ENCODE measurements at places on chromosomes 5 and 9.
A peak's percentile ranks its signal among the peaks of the same experiment; 100 is the strongest.

GRCh38 chr5:76245590-76245989, 157.5 kb upstream of the IQGAP2 start:
- DNase-seq: no peak

DNA sequence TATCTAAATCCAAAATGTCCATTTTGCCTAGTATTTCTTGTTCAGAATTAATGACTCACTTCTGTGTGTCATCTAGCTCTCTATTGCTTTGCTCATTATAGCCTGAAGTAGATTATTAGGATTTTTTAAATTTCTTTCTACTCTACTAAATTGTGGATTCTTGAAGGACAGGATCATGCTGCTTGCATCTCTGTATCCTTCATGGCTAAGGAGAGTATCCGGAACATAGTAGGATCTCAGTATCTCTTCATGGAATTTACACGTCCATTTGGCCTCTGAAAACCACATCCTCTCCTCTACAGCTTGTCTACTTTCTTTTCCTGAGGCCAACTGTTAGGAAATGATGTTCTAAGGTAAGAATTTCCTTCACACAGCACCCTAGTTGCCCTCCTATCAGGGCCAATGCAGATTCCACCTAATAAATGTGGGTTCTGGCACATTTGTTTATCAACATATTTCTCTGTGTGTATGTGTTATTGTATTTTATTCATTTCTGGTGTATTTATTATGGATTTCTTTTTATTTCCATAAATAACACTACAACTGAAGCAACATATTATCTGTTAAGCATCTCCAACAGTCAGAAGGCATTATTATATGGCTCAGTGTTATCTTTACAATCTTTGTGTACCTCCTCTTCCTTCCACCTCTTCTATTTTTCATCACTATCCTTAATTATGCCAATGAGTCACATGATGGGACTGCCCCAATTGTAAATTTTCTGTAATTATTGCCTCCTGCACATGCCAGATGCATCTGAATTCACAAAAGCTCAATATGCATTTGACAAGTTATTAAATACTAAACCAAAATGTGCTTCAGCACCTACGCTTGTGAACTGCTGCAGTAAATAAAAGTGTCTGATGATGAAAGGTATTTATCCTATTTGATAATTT, 557.8 kb upstream of the TLE4 start:
- peak; percentile 32 for DNase-seq

DNA sequence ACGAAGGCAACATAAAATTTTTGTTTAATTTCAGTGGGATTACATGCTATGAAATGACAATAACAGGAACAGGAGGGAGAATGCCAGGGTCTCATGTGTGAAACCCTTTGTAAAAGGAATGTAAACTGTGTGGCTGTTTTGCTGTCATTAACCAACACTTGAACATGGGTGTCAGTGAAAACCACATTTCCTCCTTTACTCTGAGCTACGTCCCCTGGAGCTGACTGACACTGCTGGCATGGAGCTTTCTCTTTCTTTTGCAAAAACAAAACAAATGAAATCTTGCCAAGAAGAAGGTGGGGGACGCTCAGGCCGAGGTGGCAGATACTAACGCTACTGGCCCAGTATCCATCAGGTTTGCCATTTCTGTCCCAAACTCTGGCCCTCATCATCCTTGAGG, 121.4 kb downstream of the DMRT2 start:
- no peak for DNase-seq

GRCh38 chr9:70805949-70806348, 315.5 kb downstream of the TRPM3 start:
- DNase-seq: no peak

DNA sequence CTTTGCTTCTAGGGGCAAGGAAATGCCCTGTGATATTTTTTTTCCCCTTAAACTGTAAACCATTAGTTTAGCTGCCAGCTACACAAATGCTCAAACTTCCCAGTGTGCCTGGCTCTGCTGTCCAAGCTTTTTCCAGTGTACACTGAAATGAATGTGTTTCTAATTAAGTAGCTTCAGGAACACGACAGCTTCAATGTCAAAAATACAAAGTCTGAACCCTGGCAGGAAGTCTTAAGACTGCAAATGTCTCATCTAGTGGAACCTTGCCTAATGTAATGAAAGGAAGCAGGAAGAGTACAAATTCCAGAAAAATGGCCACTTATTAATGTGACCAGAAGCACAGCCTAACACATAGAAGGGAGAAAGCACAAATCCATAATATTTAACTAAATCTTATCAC, 255.2 kb downstream of the CRB2 start:
- DNase-seq: peak; percentile 58

DNA sequence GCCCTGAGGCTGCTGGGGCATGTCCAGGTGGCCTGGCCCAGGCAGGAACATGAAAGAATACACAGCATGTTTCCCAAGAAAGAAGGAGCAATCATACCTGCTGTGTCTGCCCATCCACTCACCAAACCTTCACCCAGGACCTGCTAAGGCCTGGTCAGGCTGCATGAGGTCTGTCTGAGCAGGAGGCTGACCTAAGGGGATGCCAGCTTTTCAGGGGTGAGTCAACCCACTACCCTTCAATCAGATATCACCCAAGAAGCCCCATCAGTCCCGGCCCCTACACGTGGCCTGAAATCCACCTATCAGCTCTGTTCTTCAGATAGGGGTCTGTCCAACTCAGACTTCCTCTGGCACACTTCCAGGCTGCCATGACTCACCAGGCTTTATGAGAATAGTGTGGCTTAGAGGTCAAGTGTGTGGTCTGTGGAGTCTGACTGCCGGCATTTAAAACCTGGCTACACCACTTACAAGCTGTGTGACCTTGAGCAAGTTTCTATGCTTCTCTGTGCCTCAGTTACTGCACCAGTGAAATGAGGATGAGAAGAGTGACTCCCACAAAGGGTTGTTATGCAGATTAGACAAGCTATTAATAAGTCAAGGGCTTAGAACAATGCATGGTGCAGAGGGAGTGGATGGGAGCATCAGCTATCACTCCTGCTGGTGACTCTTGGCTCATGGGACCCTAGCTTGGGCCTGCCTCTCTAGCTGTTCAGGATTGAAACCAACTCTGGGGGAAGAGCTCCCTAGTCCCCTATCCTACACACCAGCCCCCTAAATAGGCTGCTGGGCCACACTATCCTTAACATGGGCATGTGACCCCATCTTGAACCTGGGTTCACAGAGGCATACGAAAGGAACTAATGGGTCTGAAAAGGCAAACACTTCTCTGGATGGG, 130.3 kb downstream of the PAX5 start:
- DNase-seq: no peak

- no peak for DNase-seq
These were observed 2019.9 kb downstream of the MAT2B start for GRCh38 chr5:165525271-165525670.

DNA sequence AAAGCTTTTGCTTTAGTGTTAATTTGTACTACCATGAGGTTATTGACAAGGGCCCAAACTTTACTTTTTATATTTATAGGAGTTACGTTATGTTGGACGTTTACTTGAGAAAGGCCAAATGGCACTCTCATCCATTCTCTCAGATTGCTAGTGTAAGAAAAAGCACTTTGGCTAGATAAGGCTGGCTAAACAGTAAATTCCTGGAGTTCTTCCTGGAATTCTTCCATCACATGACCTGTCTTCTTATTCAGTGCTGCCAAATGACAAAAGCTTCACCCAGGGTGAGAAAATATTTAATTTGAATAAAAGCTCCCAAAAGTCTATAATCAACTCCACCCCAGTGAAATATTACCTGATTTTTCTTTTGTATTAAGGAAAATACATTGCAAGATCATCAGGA, 1568.9 kb upstream of the ACO1 start:
- DNase-seq: no peak

GRCh38 chr9:25935188-25935587, 256.9 kb upstream of the TUSC1 start:
- no peak for DNase-seq

GRCh38 chr5:36932056-36932455, 55.5 kb downstream of the NIPBL start:
- DNase-seq: no peak

GRCh38 chr5:73382401-73382740, 66.2 kb downstream of the FOXD1 start:
- DNase-seq: no peak

GRCh38 chr9:78209127-78209526, 26.7 kb upstream of the CEP78 start:
- DNase-seq: no peak

- DNase-seq: no peak
These were observed 2.8 kb upstream of the LMAN2 start for GRCh38 chr5:177354256-177354655.

GRCh38 chr5:35516271-35516670, 101.4 kb upstream of the SPEF2 start:
- DNase-seq: no peak

- DNase-seq: no peak
These were observed 40.8 kb downstream of the CTSL start for GRCh38 chr9:87766697-87767096.

- DNase-seq: no peak
These were observed 111.4 kb downstream of the SLC28A3 start for GRCh38 chr9:84229191-84229590.

DNA sequence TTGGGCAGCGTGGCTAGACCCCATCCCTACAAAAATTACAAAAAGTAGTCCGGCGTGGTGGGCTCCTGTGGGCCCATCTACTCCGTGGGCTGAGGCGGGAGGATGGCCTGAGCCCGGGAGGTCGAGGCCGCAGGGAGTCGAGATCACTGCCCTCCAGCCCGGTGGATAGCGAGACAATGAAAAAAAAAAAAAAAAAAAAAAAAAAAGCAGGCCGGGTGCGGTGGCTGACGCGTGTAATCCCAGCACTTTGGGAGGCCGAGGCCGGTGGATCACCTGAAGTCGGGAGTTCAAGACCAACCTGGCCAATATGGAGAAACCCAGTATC, 110.5 kb upstream of the LPCAT1 start:
- no peak for DNase-seq

DNA sequence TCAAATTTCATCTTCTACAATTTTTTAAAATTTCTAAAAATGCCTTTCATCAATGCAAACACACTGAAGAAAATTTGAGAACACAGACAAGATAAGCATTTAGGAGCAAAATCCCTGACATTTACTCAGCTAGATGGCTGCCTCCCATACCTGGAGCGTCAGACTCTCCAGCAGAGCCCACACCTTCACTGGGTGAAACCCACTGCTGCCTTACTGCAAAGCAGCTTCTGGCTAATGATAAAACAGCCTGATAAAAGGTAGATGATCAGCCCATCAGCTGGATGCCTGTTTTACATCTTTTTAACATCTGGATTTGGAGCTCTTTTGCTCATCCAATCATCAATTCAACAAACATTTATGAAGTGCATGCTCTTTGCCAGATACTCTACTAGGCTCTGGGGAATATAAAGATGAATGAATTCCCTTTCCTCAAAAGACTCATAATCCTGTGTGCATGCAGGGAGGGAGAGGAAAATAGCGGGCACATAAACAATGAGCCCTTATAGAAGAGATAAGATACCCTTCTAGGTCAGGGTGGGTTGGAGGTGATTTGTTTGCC, 271.2 kb downstream of the SAXO1 start:
- DNase-seq: no peak

DNA sequence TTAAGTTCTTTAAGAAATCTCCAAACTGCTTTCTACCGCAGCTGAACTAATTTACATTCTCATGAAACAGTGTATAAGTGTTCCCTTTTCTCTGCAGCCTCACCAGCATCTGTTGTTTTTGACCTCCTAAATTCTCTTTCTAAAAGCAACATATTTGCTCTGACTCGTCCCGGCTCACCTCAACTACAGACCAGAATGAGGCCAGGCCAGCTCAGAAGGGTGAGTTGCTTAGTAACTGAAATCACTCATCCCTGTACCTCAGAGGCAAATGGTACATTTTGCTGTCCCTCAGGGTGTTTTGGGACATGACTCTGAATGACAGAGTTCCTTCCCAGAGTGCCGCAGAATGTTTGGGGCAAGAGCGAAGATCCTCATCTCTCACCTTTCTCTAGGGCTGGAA, 127.5 kb downstream of the FRMD3 start:
- DNase-seq: no peak

- DNase-seq: peak; percentile 33
These were observed 148.7 kb upstream of the SLC12A2 start for GRCh38 chr5:127934791-127935256.

DNA sequence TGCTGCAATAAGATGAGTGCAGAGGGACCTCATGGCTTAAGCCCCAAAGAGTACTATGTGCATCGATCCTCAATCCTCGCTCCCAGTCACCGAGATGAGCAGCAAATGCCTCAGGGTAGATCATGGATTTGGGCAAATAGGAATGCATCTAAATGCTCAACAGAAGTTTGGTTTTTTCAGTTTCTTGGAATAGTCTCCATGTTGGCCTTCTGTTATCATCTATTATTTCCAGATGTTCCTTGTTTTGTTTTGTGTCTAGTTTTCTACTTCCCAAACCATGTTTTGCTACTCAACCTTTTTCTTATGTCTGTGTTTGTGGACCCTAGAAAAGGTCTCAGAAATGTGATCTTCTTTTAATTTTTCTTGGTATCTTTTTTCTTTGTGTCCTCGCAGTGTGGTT, 43.5 kb upstream of the RASGRF2 start:
- peak; percentile 22 for DNase-seq

DNA sequence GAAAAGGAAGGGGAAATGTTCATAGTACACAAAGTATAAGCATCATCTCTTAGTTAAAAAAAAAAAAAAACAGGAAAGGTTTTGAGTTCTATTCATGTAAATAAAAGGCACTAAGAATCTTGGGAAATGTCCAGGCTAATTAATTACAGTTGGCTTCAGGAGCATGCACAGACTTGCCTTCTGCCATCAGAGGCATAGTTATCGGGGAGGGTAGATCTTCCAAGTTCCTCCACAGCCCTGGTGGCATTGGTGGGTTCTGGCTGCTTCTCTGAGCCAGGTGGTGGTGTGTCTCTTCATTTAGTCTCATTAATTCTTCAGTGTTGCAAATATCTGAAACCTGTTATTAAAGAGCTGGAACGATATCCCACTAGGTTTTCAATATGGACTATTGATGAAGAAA, 85.2 kb downstream of the TMEM252 start:
- DNase-seq: no peak

DNA sequence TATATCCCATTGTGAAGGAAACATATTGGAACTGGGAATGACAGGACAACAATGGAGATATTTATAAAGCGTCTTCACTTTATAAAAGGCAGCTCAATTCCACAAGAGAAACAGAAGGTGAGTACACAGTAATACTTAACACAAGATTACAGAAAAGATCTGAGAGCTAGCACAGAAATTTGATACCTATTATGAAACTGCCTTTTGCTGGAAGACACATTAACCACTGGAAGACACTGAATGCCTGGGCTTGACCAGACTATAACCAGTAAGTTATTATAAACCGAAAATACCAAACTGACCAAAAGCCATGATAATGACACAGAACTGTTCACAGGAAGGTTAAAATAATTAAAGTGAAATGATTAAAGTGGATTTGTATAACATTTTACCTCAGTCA, 195.4 kb downstream of the NR2F1-AS1 start:
- DNase-seq: peak; percentile 21

Measured in AG20443 (cell line).